ENCODE measurements at places on chromosomes 5 and 9. TPM values are rescaled to one million over a fixed set of nuclear protein-coding genes. Genes with fewer than 3 reads are reported as not detected.

Gene NOL6
- 18.6 TPM for total RNA-seq

Gene MYMK
- not detected for total RNA-seq

Gene ANKRD34B
- total RNA-seq: not detected

Gene APBA1
- 7.1 TPM for total RNA-seq

Gene FLT4
- 0.37 TPM for total RNA-seq

Gene SLC46A2
- not detected for total RNA-seq

Gene CLIC3
- 7.8 TPM for total RNA-seq
